Neural crest cell (in vitro differentiated cells): ENCODE measurements at places on chromosomes 7 and 10. TPM values are rescaled to one million over a fixed set of nuclear protein-coding genes. Genes with fewer than 3 reads are reported as not detected.

GRCh38 chr7:28988810-28989209 lies 30.7 kb upstream of the TRIL start:
- no peak for DNase-seq

- DNase-seq = peak; percentile 14
These were observed 26.8 kb upstream of the SORCS3 start for GRCh38 chr10:104614245-104614831.

DNA sequence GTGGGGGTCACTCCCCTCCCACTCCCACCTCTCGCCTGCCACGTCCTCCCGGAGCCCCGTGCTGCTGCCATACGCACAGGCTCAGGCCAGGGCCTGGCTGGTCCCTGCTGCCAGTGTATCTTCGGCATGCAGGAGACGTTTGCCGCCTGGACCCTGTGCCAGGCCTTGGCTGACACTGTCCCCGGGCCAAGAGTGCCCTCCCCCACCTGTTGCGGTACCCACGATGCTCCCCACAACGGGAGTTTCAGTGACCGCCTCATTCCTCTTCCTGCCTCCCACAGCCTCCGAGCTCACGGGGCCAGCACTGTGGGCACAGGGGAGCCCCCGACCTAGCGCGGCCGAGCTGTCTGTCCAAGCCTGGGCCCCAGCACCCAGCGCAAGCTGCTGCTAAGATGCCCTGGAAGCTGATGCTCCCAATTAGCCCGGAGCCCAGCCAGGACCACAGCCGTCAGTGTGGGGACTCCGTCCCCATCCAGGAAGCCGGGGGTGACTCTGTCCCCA lies 7.4 kb downstream of the TTYH3 start:
- no peak for DNase-seq

DNA sequence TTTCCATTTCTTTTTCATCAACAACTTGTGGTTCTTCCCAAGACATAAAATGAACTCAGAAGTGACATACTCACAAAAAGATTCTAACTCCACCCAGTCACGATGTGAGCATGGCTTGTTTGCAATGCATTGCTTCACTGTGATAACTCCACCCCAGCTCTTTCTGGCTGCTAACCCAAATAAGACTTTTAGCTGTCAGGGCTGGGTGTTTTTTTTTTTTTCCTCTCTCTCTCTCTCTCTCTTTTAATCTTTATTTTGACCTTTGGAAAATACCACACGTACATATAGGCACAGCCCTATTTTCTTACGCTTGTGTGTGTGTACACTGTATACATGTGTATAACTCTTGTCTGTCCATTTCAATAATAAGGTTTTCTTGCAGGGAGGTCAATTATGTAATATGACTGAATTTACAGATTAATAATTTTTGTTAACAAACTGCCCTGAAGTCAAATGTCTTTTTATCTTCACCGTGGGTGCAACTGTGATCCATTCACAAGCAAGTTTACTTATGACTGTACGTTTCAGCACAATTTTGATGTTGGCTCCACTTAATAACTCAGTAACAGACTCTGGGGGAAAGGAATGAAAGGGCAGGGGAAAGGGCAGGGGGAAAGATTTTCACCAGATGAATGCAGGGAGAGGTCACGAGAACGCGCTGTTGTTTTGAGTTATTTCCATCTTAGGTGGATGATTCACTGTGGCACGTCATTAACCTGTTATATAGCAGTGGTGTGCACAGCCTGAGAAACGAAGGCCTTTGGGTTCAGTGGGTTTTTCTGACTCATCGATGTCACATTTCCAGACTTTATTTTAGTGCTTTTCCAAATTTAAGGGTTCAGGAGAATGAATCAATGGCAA lies 49.1 kb downstream of the APBB1IP start:
- no peak for DNase-seq

- DNase-seq = peak; percentile 51
These were observed 65.9 kb upstream of the CC2D2B start for GRCh38 chr10:95841661-95842498.

MACC1 gene
- 0.12 TPM in 1 of 2 replicates, not detected in the other for total RNA-seq

PPP1R9A gene
- 21.2 and 22.7 TPM in 2 replicates for total RNA-seq
